ENCODE measurements at places on chromosomes 16 and 17.

DNA sequence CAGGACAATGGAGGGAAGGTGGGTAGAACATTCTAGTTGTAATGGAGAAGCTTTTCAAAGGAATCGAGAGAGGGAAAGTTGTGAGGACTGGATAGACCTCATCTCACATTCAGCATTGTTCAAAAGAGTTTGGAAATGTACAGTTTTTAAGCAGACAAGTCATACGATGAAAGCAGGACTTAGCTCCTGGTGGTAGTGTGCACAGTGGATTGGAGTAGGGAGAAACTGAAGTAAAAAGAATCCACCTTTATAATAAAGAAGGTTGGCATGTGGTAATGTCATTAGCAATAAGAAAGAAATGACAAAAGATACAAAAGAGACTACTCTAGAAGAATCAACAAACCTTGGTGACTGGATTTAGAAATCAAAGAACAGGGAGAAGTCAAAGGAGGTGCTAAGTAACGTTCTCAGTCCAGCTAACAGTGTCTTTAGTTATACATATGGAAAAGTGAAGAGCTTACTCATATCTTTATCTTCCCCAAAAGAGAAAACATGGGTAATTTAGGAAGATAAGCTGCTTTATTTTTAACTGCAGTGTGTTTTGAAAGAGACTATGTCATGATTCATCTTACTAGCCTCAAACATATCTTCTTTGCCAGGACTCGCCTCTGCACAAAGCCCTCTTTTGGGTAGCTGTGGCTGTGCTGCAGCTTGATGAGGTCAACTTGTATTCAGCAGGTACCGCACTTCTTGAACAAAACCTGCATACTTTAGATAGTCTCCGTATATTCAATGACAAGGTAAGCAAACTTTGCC is 18.7 kb upstream of the EVI2A start:
- DNase-seq: no peak

DNA sequence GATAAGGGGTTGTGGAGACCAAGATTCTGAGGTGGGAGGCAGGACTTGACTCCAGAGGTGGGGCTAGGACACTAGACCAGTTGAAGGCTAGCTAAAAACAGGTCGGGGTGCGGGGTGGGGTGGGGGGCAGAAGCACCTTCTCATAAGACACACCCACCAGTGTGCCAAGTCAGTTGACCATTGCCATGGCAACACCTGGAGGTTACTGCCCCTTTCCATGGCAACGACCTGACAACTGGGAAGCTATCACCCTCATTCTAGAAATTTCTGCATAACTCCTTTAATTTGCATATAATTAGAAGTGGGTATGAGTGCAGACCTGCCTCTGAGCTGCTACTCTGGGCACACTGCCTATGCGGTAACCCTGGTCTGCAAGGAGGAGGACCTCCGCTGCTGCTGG is 53.9 kb upstream of the ALOX12 start:
- no peak for DNase-seq

DNA sequence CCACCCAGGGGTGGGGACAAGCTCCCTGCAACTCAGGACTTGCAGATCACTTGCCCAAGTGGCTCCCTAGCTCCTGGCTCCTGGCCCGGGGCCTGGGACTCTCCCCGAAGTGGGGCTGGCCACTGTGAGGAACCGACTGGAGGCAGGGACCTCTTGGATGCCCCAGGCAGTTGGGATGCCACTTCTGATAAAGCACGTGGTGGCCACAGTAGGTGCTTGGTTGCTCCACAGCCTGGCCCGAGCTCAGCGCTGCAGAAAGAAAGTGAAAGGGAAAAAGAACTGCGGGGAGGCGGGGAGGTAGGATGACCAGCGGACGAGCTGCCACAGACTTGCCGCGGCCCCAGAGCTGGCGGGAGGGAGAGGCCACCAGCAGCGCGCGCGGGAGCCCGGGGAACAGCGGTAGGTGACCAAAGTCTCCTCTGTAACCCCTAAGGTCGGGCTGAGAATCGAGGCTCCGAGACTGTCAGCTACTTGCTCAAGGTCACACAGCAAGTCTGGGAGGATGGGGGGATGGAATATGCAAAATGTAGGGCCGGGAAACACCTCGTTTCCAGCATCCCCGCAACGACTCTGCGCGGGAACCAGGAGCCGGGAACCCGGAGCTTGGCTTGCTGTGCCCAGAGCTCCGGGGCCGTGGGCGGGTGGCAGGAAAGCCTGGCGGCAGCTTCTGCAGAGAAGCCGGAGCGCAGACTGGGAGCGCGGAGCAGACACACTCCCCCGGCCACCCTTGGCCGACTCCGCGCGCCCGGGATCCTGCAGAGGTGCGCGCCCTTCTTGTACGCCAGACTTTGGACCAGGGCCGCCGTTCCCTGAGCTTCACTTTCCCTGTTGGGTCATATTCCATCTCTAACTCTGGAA is 1.9 kb downstream of the CIITA start:
- no peak for DNase-seq

DNA sequence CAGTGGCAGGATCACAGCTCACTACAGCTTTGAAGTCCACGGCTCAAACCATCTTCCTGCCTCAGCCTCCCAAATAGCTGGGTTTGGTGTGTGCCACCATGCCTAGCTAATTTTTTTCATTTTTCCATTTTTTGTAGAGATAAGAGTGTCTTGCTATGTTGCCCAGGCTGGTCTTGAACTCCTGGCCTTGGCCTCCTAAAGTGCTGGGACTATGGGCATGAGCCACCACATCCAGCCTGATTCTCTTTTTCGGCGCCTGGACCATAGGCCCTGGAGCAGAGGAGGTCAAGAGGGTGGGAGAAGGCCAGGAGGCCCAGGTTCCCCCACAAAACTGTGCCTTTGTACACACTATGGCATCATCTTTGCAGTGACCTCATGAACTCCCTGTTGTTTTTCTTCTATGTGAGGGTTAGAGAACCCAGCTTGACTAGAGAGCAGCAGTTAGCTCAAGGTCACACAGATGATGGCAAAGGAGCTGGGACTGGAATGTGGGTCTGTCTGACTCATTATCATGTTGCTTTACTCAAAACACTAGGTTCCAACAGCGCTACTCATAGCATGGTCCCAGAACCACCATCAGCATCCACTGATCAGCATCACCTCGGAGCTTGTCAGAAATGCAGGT is 16.3 kb downstream of the SCN4A start:
- no peak for DNase-seq
